Activated CD4-positive, alpha-beta memory T cell treated with anti-CD3 and anti-CD28 coated beads, Interleukin-2, amount 10 ng/mL, durations not matched to agents 7 days and 5 days (primary cell): ENCODE measurements at places on chromosomes 6 and 20. TPM values are rescaled to one million over a fixed set of nuclear protein-coding genes. Genes with fewer than 3 reads are reported as not detected.

DEK gene
- total RNA-seq: 194 TPM

GGTLC1 gene
- total RNA-seq: not detected

DNA sequence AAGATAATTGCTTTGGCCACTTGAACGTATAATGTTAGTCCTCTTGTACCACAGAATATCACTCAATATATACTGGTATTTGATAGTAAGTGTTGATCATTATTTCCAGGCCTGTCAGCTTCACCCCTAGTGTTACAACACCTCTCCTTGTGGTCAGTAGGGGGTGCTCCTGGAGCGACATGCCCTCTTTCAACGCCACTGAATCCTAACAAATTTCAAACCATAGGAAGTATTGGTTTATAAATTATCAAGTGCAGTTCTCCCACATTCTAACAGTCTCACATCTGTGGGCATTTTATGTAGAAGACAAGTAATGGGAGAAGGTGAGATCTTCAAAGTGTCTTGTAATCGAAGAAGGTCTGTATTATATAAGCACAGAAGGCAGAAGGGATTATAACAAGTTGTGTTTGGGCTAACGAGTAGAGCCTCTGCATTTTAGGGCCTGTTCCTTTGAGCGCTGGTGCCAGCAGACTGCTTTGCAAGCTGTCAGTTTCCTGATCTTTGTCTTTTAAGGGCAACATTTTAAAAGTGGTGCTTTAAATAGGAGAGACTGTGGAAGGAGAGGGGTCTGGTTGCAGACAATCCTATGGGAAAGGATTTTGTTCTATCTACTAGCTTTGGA is 57.1 kb upstream of the CEP162 start:
- no peaks in the 10 kb centered on the region for H3K36me3 ChIP-seq
- peaks cover 7% of the 10 kb centered on the region for H3K27me3 ChIP-seq
- no peaks in the 10 kb centered on the region for H3K4me1 ChIP-seq

ZSCAN26 gene
- 10.2 TPM for total RNA-seq

GMPR gene
- 3.4 TPM for total RNA-seq

DNA sequence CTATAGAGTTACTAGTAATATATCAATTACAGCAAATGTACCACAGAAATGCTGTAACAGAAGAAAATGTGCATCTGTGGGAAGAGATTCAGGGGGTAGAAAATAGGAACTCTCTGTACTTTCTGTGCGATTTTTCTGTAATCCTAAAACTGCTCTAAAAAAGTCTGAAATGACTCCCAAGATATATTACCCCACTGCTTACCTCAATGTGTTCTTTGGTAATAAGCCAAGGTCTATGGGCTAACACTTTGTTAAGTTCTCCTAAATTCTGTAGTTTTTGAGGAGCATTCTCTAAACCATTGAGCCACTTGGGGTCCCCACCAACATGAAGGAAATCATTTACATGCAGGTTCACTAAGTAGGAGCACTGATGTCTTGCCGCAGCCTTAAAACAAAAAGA is 94.4 kb downstream of the SESN1 start:
- peaks cover 25% of the 10 kb centered on the region for H3K36me3 ChIP-seq
- H3K27ac ChIP-seq: no peak overlapping the region
- peaks cover 14% of the 10 kb centered on the region for H3K4me1 ChIP-seq
- no peak for DNase-seq
- H3K27me3 ChIP-seq: no peaks in the 10 kb centered on the region
- no peak overlapping the region for H3K4me3 ChIP-seq

GRCh38 chr20:62738025-62738881 is 29.6 kb downstream of the NTSR1 start:
- no peaks in the 10 kb centered on the region for H3K36me3 ChIP-seq
- DNase-seq: no peak
- H3K27ac ChIP-seq: peak overlapping the region; percentile 95
